GM18507 (cell line): ENCODE measurements at places on chromosomes 11 and 22.

- DNase-seq, result no peak
Measured at GRCh38 chr22:37557321-37558001, 2.8 kb upstream of the CDC42EP1 start.

DNA sequence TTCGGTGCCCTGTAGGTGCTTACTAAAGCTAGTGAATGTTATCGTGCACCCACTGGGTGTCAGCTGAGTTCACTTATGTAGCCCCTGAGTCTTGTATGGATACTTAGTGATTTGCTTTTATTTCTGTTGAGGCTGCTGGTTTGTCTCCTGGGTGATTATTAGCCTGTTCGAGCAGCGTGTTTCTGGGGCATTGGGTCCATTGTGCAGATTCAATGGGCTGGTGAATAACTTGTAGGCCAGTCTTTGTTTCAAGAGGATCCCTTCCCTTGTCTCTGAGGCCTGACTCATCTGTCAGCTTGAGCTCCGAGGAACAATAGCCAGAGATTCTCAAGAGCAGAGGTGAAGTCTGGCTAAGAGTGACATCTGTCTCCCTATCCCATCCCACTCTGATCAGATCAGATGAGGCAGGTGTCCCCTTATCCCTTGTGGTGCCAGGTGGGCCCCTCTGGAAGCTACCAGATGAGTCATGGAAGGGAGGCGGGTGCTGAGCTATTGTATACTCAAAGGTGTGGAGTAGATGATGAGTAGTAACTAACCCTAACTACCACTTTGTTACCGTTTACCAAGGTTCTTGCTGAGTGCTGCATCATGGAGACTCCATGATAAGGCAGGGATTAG lies 3.7 kb downstream of the MIAT start:
- DNase-seq, result no peak

DNA sequence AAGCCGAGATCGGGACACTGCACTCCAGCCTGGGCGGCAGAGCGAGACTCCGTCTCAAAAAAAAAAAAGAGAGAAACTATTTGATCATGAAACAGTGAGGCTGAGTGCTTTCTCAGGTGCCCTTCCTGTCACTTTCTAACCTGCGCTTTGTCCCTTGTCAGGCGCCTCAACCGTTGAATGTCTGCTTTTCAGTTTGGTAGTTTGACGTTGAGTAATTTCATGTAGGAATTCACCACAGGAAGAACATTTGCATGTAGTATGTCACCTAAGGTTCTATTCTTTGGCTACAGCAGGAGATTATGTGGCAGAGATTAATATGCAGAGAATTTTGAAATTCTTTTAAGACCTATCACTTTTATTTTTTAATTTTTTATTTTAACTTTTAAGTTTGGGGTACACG lies 57.2 kb downstream of the PPFIA1 start:
- no peak for DNase-seq

DNA sequence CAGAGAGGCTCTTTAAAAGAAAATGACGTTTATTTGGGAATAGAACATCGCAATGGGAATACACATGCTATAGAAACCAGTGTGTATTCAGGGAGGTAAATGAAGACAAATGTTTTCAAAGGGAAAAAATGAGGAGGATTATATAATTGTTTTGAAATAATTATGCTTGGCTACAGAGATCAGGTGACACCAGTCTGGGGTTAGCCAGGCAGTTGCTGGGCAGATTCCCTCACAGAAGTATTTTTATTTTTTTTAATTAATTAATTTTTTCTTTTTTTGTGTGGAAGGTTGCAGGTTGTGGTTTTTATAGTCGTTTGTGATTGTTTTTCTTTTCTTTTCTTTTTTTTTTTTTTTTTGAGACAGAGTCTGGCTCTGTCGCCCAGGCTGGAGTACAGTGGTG lies 5.6 kb upstream of the STARD10 start:
- no peak for DNase-seq

GRCh38 chr11:132184079-132184478 lies 813.7 kb downstream of the NTM start:
- no peak for DNase-seq

GRCh38 chr11:1487091-1487850 lies 692 bp upstream of the MOB2 start:
- no peak for DNase-seq

DNA sequence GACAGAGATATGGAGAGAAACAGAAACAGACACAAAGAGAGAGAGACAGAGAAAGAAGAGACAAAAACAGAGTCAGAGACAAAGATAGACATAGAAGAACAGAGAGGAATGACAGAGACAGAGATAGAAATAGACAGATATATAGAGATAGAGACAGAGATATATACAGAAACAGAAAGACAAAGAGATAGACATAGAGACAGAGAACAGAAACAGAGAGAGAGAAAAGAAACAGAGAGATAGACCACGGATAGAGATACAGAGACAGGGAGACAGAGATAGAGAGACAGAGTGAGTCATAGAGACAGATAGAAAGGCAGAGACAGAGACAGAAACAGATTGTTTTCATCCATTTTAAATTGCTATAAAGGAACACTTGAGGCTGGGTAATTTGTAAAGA lies 12.3 kb upstream of the MPEG1 start:
- no peak for DNase-seq

DNA sequence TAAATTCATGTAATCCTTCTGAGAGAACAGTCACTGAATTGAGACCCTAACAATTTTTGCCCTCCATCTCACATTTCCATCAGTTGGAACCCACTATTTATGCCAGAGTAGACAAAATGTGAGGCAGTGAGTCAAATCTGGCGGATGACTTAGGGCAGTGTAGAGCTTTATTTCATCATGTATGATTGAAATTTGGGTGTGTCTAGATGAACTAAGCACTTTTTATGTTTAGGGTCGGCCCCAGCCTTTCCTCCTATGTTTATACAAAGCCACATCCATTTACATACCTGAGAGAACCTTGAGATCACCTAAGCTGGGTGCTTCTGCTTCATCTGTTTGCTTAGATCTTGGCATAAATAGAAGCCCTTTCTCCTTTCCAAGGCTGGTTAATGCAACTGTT lies 15.0 kb upstream of the MUC15 start:
- DNase-seq, result no peak

- no peak for DNase-seq
Measured at GRCh38 chr22:48369789-48370507, 1457.7 kb downstream of the BRD1 start.

GRCh38 chr11:125564357-125564756 lies 4.9 kb upstream of the EI24 start:
- no peak for DNase-seq

DNA sequence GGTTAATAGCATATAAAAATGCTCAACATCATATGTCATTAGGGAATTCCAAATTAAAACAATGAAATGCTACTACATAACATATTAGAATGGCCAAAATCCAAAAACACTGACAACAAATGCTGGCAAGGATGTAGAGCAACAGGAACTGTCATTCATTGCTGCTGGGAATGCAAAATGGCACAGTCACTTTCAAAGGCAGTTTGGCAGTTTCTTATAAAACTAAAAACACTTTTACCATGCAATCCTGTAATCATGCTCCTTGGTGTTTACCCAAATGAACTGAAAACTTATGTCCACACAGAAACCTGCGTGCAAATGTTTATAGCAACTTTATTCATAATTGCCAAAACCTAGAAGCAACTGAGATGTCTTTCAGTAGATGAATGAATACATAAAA lies 105.1 kb downstream of the ARHGAP32 start:
- no peak for DNase-seq

- peak; percentile 38 for DNase-seq
Measured at GRCh38 chr11:14578541-14578956, 58.4 kb upstream of the PSMA1 start.

- DNase-seq, result no peak
Measured at GRCh38 chr11:73524774-73525173, 73.1 kb downstream of the FAM168A start.

GRCh38 chr22:42347281-42347824 lies 76.9 kb upstream of the TCF20 start:
- DNase-seq, result no peak

DNA sequence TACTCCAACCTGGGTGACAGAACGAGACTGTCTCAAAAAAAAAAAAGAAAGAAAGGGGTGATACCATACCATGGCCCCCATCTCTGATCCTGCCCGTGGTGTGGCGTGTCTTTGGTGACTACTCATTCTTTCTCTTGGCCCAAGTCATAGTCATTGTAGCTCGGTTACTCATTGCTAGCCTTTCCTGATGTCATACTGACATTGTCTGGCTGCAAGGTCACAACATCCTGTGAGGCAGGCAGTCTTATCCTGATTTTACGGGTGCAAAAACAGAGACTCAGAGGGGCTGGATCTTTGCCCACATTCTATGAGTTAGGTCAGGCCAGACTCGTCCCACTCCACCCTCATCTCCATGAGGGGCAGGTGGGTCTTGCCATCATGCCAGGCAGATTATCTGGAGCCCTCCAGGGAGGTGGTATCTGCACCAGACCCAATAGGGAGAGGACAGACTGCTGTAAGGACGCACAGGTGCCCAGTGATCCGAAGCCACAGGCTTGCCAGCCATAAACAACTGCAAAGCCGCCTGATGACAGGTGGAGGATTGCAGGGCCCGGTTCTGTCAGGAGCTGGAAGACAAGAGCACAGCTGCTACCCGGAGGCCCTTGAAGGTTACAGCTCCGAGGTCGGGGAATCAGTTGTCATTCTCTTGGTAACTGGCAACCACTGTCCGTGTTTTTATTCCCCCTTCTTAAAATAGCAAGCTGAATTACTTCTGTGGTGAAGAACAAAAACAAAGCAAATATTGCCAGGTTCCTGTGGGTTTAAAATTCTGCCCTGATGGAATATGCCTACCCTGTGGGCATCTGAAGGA lies 13.8 kb downstream of the TOM1 start:
- DNase-seq, result no peak

DNA sequence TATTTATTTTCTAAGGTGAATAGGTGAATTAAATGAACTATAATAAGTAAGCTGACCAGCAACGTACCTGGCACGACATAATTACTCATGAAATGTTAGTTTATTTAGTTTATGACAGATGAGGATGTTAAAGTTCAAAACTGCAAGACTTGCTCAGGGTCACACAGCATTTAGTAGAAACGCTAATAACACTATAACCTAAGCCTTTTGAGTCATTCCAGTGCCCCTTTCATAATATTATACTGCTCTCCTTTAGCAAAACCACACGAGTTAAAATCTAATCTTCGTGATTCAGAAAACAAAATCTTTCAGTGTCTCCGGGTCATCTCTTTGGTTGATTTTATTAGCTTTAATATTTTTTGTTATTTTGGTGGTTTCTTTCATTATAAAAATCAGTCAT lies 39.6 kb downstream of the BTBD10 start:
- no peak for DNase-seq

DNA sequence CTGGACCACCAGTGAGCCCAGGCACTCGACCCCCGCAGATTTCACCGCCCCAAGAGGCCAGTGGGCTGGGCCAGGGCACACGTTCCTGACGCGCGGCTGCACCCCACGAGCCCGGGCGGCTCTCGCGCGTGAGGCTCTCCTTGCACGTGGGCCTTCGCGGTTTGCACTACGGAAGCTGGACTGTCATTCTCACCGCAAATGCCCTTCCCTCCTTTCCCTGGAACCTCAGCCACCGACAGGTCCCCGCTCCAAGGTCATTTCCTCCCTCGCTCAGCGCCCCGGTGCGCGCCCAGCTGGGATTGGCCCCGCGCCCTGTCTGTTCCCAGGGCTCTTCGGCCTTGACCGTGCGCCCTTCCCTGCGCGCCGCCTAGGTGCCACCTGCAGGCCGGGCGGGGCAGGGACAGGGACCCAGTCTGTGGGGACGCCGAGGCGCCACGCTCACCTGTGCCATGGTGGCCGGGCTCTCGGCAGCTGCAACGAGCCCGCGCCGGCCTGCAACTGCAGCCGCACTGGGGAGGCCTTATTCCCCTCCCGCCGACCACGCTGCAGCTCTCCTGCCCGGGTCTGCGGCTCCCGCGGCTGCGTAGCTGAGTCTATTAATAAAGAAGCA lies 2.1 kb upstream of the CPT1A start:
- DNase-seq, result peak; percentile 73

DNA sequence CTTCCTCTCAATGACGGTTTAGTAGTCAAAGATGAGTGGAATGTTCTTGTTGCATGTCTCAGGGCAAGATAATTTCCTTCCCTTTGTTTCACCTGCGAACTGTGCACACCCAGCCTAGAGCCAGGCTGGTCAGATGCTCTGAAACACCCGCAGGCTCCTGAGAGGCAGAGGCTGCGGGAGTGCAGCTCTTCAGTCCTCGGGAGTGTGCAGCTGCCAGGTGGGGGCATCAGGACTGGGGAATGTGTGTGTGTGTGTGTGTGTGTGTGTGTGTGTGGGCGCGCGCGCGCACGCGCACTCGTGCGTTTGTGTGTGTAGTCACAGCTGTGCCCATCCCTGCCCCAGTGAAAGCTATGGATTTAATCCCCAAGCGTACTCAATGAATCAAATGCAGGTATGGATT lies 136.2 kb upstream of the NTM start:
- DNase-seq, result no peak

GRCh38 chr11:27807596-27807995 lies 107.3 kb upstream of the BDNF start:
- DNase-seq, result no peak

GRCh38 chr11:34075178-34075820 lies 23.8 kb downstream of the CAPRIN1 start:
- no peak for DNase-seq

- no peak for DNase-seq
Measured at GRCh38 chr22:42595434-42595833, 19.2 kb downstream of the POLDIP3 start.

DNA sequence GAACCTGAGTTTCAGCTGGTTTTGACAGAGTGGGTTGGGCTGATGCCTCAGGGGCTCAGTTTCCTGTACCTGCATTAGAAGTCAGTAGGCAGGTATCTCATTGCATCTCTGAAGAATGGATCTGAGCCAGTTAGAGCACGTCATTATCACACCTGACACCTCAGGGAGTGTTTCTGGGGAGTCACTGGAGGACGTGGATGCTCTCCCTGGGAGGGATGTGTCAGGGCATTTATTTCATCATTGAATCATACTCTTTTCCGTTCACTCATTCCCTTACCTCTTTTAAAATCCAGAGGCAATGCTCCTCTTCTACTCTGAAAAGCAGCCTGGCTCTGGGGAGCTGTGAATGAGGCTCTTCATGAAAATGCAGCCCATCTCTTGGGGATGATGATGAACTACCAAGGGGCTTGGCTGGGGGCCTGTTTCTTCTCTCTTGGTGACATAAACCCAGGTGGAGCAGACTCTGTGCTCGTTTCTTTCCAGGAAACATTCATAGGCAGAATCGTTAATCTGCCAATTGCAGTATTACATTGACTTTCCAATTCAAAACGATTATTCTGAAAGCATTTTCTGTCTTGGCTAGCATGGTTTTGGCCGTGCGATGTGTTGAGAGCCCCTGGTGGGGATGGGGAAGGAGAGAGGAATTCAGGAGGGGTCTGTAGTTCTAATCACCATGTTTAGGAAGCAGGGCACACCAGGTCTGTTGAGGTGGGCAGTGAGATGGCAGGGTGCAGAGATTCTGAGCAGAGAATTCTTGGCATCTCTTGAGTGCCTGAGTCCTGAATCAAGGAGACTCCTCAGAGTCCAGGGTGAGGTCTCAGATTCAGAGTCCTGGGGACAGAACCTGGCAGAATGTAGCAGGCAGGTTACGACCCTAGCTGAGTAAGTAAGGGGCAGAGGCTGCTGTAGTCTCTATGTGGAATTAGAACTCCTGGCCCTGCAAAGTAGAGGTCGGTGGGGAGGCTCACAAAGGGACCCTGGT lies 12.6 kb downstream of the PARVA start:
- DNase-seq, result no peak
